Naive thymus-derived CD4-positive, alpha-beta T cell (primary cell): ENCODE measurements at places on chromosomes 2 and 18.

GRCh38 chr2:880201-880970, 70.3 kb upstream of the SNTG2 start:
- no peak for DNase-seq

GRCh38 chr18:57561728-57562423, 24.6 kb downstream of the FECH start:
- peak; percentile 48 for DNase-seq

DNA sequence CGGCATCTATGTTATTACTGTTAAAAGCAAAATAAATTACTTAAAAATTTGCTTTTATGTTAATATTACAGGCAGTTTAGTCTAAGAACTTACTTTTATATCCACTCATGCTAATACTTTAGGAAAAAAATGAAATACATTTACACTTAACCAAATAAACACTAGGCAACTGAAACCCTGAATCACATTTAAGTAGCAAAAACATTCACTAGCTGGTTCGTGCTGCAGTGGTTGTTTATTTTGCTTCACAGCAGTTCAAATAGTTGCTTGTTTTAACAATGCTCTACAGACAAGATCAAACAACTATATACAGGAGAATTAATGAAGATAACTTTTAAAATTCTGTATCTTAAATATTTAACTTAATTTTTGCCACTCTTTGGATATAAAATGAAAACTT, 60.8 kb downstream of the ABCG8 start:
- no peak for DNase-seq

GRCh38 chr2:143548032-143548431, 418.8 kb downstream of the ARHGAP15 start:
- no peak for DNase-seq

DNA sequence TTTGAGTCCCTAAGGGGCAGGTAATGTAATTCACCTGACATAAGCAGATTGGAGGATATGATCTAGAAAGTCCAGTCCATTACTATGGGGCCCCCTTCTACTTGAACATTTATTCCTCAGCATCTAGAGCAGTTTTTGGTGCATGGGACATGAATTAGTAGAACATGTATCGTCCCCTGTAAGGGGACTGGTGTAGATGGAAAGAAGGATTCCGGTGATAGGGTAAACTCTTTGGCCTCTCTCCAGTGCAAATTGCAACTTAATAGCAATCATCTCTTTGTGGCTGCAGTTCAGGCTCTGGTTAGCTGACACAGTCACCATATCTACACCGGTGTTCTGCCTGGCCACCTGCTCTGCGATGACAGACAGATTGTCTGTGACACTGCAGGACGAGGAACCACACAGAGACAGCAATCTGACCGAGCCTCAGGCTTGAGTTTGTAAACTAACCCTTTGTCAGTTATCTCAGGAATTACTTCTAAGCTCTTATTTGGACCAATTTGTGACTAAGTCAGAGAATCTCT, 6.4 kb upstream of the SLC8A1 start:
- no peak for DNase-seq

- no peak for DNase-seq
Observed at GRCh38 chr2:184920451-184920965, 322.2 kb downstream of the ZNF804A start.

- DNase-seq: no peak
Observed at GRCh38 chr2:111617299-111618225, 266.4 kb downstream of the ANAPC1 start.

GRCh38 chr2:18885457-18885856, 296.1 kb upstream of the NT5C1B start:
- DNase-seq: no peak
